ENCODE measurements at places on chromosomes 5 and 9.

- DNase-seq = no peak
Measured at GRCh38 chr5:17373406-17373805, 124.6 kb upstream of the TAF11L2 start.

- no peak for DNase-seq
Measured at GRCh38 chr9:37542895-37543294, 33.3 kb downstream of the FBXO10 start.

GRCh38 chr5:86749841-86750240 lies 132.1 kb downstream of the COX7C start:
- DNase-seq = no peak

- DNase-seq = no peak
Measured at GRCh38 chr9:34310215-34310614, 18.9 kb downstream of the KIF24 start.

GRCh38 chr5:113450462-113450861 lies 15.7 kb upstream of the TSSK1B start:
- DNase-seq = no peak

GRCh38 chr5:87435144-87435694 lies 22.5 kb upstream of the CCNH start:
- DNase-seq = no peak

All from mucosa of descending colon (tissue), 3 donors.